ENCODE measurements at places on chromosomes 12 and 14.

DNA sequence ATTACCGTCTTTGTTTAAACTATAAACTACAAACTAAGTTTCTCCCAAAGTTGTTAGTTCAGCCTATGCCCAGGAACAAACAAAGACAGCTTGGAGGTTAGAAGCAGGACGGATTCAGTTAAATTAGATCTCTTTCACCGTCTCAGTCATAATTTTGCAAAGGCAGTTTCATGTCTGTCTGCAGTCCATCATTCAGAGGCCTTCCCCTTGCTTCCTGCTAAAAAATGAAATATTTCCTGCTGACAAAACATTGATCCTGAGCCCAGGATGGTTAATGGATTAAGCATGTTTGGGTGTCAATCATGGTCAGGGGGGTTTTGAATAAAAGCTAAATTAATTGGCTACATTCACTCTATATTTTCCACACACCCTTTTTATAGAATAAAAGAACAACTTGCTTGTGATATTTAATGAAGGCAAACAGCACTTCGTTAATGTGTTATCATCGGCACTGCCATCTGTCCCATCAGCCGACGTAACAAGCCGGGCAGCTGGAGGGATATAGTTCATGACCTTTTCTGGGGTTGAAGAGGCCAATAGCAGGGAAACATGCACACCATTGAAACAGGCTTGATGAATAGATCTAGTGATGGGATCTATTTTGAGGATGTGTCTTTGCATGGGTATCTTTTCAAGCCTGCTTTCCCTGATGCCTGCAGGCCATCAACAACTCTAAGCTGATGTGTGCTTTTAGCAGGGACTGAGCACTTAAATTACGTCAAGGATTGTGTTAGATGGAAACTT lies 521.3 kb upstream of the TMEM132C start:
- DNase-seq: no peak

GRCh38 chr12:2256915-2257314 lies 204.1 kb downstream of the CACNA1C start:
- no peak for DNase-seq

DNA sequence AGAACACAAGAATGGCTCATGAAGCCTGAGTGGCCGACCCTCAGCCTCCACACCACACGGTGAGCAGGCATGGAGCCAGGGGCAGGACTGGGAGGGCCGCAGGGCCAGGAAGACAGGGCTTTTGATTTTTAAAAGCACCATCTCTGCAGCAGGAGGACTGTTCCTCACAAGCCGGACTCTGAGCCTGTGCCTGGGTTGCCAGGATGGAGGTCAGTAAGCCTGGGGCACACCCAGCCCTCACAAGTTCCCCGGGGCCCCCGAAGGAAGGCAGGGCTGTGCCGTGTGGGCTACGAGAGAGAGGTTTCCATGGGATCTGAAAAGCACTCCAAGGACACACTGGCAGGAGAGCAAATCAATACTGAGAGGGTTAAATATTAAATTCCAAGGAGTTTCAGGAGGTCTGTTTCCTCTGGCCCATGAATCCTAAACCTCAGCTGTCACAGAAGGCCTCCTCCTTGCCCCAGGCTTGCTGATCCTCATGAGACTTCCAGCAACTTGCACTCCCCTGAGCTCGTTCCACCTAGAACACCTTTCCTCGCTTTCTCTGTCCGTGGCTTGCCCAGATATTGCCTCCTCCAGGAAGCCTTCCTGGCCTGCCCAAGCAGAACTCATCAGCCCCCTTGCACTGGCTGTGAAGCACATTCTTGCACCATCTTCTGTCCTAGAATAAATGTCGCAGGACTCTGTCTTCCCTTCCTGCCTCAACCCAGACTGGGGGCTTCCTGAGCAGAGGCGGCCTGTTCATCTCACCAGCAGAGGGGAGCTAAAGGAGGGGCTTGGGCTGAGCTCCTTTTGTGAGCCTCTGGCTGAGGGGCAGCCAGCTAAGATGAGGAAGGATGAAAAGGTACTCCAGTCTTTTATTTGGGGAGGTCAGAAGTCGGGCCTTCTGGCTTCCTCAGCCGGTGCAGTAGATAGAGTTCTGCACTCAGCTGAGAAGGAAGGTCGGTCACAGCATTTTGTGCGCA lies 64.6 kb downstream of the CCDC88C start:
- DNase-seq: no peak

DNA sequence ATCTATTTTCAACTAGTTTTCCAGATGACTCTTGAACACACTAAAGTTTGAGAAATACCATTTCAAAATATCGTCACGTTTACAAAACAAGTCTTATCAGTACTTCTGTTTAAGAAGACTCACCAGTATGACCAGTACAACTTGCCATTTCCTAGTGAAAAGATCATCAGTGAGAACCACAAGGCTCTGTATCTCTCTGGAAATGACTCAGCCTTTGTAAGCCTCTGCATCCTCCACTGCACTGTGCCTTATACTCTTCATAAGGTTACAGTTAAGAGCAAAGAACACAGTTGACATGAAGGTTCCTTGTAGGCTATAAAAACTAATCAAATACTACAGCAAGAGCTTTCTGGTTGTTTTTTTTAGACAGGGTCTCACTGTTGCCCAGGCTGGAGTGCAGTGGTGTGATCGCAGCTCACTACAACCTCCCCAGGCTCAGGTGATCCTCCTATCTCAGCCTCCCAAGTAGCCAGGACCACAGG lies 5.7 kb upstream of the VTI1B start:
- no peak for DNase-seq

DNA sequence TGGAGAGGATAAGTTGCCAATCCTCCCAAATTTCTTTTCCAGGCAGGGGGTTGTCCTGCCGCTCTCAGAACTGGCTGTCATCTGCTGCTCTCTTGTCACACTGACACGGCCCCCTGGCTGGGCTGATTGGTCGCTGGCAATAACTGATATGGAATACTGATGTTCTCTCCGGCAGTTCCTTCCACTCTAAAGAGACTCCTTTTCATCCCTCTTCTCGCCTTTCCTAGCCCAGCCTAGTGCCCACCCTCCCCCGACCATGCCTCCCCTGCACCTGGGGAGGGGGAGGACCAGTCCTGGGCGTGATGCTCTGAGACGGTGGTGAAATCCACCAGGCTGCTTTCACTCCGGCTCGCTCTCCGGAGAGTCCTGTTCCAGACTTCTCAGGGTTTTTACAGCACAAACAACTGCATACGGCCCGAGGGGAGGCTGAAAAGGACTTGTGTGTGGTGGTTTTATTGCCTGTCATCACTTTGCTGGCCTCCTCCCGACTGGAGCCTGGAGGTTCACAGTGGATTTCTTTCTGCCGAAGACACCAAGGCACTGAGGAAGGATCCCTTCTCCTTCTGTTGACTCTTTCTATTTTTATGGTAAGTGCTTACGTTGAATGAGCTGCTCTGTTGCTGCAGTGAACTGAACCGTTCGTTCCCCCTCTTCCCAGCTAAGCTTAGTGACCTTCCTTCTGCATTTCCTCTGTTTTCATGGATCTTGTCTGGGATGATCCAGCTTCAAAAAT lies at the start of gene ANO4:
Gene ANO4, plus strand, starts transcription at position 336 of the 733 bp plus-strand sequence. CDS start 107,010 bp downstream, outside the sequence.
- no peak for DNase-seq

DNA sequence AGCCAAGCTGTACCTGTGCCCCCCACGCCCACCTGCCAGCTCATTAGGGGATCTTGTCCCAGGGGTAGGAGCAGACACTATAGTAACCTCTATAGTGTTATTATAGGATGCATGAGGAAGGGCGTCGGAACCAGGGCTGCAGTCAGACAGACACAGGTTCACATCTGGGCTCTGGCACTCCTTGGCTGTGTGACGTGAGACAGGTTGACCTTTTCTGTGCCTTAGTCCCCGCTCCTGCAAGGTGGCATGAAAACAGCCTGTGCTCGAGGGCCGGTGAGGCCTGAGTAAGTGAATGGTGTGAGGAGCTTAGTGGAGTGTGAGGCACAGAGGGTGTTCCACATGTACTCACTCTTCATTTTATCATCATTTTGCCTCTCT lies 19.0 kb downstream of the ASB2 start:
- DNase-seq: no peak

Measured in lung microvascular endothelial cell (primary cell).